NCI-H2171 treated with DMSO at 0.1 percent for 48 hours (cell line): ENCODE measurements at places on chromosomes 11 and 22.

GRCh38 chr11:84566671-84567070, 1060.5 kb downstream of the DLG2 start:
- DNase-seq = no peak

GRCh38 chr22:48380016-48380665, 1447.5 kb downstream of the BRD1 start:
- DNase-seq = no peak

GRCh38 chr11:122025757-122026156, 90.3 kb downstream of the BLID start:
- no peak for DNase-seq

GRCh38 chr11:45915446-45915845, 2.2 kb downstream of the PEX16 start:
- no peak for DNase-seq

DNA sequence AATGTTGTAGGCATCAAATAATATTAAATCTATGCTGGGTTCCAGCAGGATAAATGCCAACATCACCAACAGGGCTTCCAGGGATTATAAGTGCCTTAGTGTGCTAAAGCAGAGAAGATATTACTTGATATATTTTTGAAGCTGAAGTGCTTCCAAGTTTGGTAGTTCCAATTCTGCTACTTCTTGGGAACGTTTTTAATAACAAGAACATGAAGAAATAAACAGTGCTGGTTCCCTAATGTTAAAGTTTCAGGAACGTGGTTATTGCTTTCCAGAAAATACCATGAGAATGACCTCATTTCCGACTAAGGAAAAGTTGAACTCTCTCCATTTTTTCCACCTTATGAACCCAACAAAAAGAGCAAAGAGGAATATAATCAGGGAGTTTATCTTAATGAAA, 4.6 kb upstream of the RNF185 start:
- no peak for DNase-seq

GRCh38 chr22:23922921-23923320, 28.7 kb downstream of the MIF start:
- DNase-seq = no peak

GRCh38 chr11:115126515-115127208, 377.6 kb downstream of the CADM1 start:
- peak; percentile 17 for DNase-seq

- DNase-seq = no peak
Measured at GRCh38 chr11:66542362-66542761, 3.5 kb downstream of the ZDHHC24 start.

DNA sequence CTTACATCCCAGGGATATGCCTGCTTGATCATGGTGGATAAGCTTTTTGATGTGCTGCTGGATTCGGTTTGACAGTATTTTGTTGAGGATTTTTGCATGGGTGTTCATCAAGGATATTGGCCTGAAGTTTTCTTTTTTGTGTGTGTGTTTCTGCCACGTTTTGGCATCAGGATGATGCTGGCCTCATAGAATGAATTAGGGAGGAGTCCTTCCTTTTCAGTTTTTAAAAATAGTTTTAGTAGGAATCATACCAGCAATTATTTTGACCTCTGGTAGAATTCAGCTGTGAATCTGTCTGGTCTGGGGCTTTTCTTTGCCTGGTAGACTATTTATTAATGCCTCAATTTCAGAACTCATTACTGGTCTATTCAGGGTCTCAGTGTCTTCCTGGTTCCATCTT, 362.4 kb downstream of the JRKL start:
- DNase-seq = no peak

GRCh38 chr11:46252373-46252914, 25.0 kb upstream of the CREB3L1 start:
- DNase-seq = no peak

- DNase-seq = no peak
Measured at GRCh38 chr11:76322942-76323341, 58.0 kb downstream of the THAP12 start.

- no peak for DNase-seq
Measured at GRCh38 chr11:104916442-104916841, 18.2 kb upstream of the CASP12 start.

GRCh38 chr22:31870890-31871289, 73.4 kb upstream of the YWHAH start:
- no peak for DNase-seq

- DNase-seq = no peak
Measured at GRCh38 chr22:39569066-39569465, 1.5 kb upstream of the CACNA1I start.

GRCh38 chr11:114295676-114296604, at the start of gene NNMT:
Gene NNMT (plus strand): TSS chr11:114296399. CDS start chr11:114296557, 158 bp downstream.
- no peak for DNase-seq

- no peak for DNase-seq
Measured at GRCh38 chr11:34214961-34215805, 109.8 kb downstream of the NAT10 start.
